ENCODE measurements at places on chromosomes 3 and 15.

- DNase-seq, result no peak
Observed at GRCh38 chr3:162103808-162104207, 607.2 kb downstream of the OTOL1 start.

DNA sequence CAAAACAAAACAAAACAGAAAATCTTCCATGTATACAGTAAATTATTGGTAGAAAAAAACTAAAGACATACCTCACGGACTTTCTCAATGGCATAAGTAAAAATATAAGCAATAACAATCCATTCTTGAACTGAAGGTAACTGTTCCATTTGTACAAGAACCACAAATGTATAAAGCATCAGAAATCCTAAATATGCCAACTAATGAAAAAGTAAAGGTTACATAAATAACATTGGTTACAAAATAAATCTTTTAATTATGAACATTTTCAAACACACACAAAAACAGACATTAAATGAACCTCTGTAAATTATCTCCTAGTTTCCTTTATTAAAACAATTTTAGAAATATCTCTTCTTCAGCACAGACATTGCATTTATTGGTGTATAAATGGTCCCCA, 60.7 kb upstream of the USP50 start:
- no peak for DNase-seq

DNA sequence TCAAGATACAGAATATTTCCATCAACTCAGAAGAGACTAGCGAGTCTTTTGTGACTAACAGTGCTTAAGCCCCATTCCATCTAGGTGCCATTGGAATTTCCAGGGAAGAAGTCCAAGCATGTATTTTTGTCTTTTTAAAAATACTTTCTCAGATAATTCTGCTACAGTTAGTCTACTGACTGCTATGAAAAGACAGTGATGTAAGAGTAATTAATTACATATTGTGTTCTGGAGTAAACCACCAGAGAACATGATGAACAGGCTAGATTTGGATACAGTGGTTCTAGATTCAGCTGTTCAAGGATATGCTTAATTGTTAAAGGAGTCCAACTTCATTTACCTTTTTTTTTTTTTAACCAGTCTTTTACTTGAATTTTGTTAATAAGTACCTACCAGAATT, 34.8 kb upstream of the PAK6 start:
- DNase-seq, result no peak

DNA sequence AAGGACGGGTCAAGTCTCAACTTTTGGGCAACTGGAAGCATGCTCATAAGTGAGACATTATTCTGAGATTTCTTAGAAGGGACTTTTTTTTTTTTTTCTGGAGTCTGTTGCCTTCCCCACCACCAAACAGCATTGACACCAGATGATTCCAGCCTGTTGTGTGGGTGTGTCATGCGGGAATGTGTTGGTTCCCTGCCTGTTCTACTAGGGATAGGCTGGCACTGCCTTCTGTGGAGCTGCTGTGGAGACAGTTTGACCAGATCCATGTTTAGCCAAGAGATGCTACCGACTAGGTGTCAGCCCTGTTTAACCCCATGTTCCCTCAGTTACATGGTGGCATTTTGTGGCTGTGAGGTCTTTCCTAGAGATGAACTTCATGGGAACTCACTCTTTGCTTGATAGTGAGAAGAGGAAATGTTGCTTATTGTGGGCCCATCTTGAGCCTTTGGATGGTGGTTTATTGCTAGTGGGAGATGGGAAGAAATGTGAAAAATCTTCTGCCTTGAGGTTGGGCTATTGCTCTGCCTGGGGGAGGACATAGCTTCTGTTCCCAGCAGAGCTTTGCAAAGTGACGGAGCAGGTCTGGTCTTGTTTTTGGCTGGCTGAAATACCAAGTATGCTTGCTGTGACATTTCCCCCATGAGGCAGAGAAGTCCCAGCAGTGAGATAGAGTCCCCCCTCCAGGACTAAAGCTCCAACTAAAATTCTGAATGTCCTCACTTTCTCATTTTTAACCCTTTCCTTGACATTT, 31.3 kb downstream of the TRAK1 start:
- DNase-seq, result no peak

Measured in brain (organoid and tissue), 16 donors.